Body of pancreas (tissue), 4 donors: ENCODE measurements at places on chromosomes 11 and 22. TPM values are rescaled to one million over a fixed set of nuclear protein-coding genes. Genes with fewer than 3 reads are reported as not detected.

GRCh38 chr11:93330446-93330984 is at the start of gene DEUP1:
Gene DEUP1, plus strand, starts transcription at chr11:93330742. Its CDS starts 1,518 bp downstream, at chr11:93332260.
- DNase-seq = peak; percentile 78
- peak within 1 kb of the TSS; percentile 20 for H3K4me3 ChIP-seq
- H3K36me3 ChIP-seq = no peaks in the 10 kb centered on the region
- H3K4me1 ChIP-seq = no peaks in the 10 kb centered on the region

- H3K4me3 ChIP-seq = no peak overlapping the region
- H3K4me1 ChIP-seq = no peaks in the 10 kb centered on the region
- no peak for DNase-seq
- H3K27me3 ChIP-seq = no peaks in the 10 kb centered on the region
Measured at GRCh38 chr11:9397746-9398680, 13.6 kb downstream of the IPO7 start.

GRCh38 chr11:118410055-118410745 is 8.8 kb downstream of the ATP5MG start:
- no peak for DNase-seq
- no peak overlapping the region for H3K27ac ChIP-seq
- no peak overlapping the region for H3K4me3 ChIP-seq

DNA sequence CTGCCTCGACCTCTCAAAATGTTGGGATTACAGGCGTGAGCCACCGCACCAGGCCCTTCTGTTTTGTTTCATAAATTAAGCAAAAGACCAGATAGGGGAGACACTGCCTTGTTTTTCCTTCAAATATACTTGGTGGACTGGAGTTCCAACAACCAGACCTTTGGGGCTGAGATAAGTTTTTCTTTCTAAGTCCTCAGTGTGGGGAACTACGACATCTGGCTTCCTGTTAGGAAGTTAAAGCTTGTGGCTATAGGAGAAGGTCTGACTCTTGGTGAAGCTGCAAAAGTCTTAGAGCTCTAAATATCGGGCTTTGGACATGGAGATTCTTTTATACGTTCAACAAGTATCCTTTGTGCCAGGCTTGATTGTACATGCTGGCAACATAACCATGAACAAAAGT is 64.1 kb upstream of the EED start:
- H3K27me3 ChIP-seq = no peaks in the 10 kb centered on the region
- no peak overlapping the region for H3K4me3 ChIP-seq
- no peak overlapping the region for H3K27ac ChIP-seq
- no peaks in the 10 kb centered on the region for H3K36me3 ChIP-seq

DNA sequence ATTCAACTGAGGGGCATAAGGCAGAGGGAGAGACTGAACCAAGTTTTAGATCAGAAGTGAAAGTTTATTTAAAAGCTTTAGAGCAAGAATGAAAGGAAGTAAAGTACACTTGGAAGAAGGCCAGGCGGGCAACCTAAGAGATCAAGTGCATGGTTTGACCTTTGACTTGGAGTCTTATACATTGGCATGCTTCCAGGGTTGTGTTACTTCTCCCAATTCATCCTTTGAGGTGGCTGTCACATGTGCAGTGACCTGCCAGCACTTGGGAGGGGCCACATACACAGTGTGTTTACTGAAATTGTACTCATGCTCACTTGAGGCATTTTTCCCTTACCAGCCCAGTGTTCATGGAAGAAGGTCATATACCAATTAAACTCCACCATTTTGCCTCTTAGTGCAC is 30.4 kb downstream of the CYP2R1 start:
- H3K27me3 ChIP-seq = no peaks in the 10 kb centered on the region
- no peaks in the 10 kb centered on the region for H3K36me3 ChIP-seq
- no peak overlapping the region for H3K4me3 ChIP-seq
- no peak for DNase-seq
- no peaks in the 10 kb centered on the region for H3K4me1 ChIP-seq

- no peak for DNase-seq
- no peak overlapping the region for H3K27ac ChIP-seq
- no peaks in the 10 kb centered on the region for H3K36me3 ChIP-seq
- H3K27me3 ChIP-seq = no peaks in the 10 kb centered on the region
- no peaks in the 10 kb centered on the region for H3K4me1 ChIP-seq
Measured at GRCh38 chr22:26777156-26777801, 119.9 kb downstream of the MIAT start.

GRCh38 chr11:68468217-68468828 is 7.8 kb downstream of the PPP6R3 start:
- H3K36me3 ChIP-seq = no peaks in the 10 kb centered on the region
- DNase-seq = no peak
- H3K4me3 ChIP-seq = no peak overlapping the region
- peaks cover 72% of the 10 kb centered on the region for H3K4me1 ChIP-seq
- no peaks in the 10 kb centered on the region for H3K27me3 ChIP-seq

- no peaks in the 10 kb centered on the region for H3K4me1 ChIP-seq
- H3K36me3 ChIP-seq = no peaks in the 10 kb centered on the region
- H3K4me3 ChIP-seq = no peak overlapping the region
- no peak overlapping the region for H3K27ac ChIP-seq
Measured at GRCh38 chr11:38323961-38324761, 1726.1 kb upstream of the RAG2 start.

GRCh38 chr11:110947096-110947495 is 234.9 kb upstream of the ARHGAP20 start:
- H3K27me3 ChIP-seq = no peaks in the 10 kb centered on the region
- no peak overlapping the region for H3K4me3 ChIP-seq
- H3K27ac ChIP-seq = no peak overlapping the region
- no peak for DNase-seq

- no peak overlapping the region for H3K4me3 ChIP-seq
- H3K36me3 ChIP-seq = no peaks in the 10 kb centered on the region
- peak overlapping the region; percentile 86 for H3K27ac ChIP-seq
- H3K27me3 ChIP-seq = no peaks in the 10 kb centered on the region
- DNase-seq = no peak
Measured at GRCh38 chr11:65559535-65559934, 1.4 kb upstream of the LTBP3 start.

- no peaks in the 10 kb centered on the region for H3K36me3 ChIP-seq
- H3K4me3 ChIP-seq = no peak overlapping the region
- H3K4me1 ChIP-seq = no peaks in the 10 kb centered on the region
- H3K27ac ChIP-seq = no peak overlapping the region
Measured at GRCh38 chr11:59267736-59268475, 55.2 kb upstream of the MPEG1 start.

GRCh38 chr22:42437488-42438292 is 5.5 kb upstream of the NFAM1 start:
- peak overlapping the region; percentile 46 for H3K27ac ChIP-seq
- H3K27me3 ChIP-seq = no peaks in the 10 kb centered on the region
- no peaks in the 10 kb centered on the region for H3K36me3 ChIP-seq
- H3K4me1 ChIP-seq = peaks cover 15% of the 10 kb centered on the region
- H3K4me3 ChIP-seq = no peak overlapping the region
- peak; percentile 77 for DNase-seq

DNA sequence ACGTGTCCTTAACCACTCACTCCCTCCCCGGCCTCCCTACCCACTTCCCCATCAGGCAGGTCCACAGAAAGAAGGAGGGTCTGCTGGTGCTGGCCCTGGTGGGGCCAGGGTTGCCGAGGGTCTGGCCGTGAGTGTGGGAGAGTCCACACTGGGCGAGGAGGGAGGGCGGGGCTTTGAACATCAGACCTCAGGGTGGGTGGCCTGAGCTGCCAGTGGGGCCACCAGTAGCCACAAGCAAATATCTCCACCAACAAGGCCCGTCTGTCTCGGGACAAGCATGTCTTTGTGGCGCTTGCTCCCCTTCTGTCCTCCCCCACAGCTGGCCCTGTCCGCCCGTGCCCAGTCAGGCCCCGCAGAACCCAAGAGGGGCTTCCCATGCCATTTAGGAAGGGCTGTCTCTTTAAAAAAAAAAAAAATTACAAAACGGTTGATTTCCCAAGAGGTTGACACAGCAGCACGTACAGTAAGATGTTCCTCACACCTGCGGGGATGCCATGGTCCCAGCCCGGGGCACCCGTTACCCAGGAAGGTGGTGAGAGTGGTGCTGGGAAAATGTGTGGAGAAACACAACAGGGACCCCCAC is 17.7 kb upstream of the TALDO1 start:
- peak; percentile 19 for DNase-seq
- H3K36me3 ChIP-seq = no peaks in the 10 kb centered on the region
- peaks cover 34% of the 10 kb centered on the region for H3K4me1 ChIP-seq
- H3K27ac ChIP-seq = no peak overlapping the region
- H3K4me3 ChIP-seq = no peak overlapping the region
- no peaks in the 10 kb centered on the region for H3K27me3 ChIP-seq

DNA sequence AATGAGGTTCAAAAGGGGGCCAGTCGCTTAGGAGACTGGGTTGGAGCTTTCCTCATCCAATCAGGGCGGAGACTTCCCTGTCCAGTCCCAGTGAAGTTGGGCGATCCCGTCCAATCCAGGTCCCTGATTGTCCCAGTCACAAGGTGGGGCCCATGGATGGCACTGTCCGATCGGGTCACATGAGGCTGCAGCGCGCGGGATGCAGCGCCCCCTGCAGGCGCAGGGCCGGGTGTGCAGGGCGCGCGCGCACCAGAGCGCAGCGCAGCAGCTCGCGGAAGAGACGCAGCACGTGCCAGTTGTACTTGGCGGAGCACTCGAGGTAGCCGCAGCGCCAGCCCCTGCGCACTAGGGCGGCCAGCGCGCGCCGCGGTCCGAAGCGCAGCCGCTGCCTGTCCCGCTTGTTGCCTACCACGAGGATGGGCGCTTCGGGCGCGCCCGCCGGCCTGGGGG is 2.3 kb downstream of the RASL10A start:
- no peaks in the 10 kb centered on the region for H3K36me3 ChIP-seq
- no peak for DNase-seq
- H3K27me3 ChIP-seq = no peaks in the 10 kb centered on the region
- H3K27ac ChIP-seq = no peak overlapping the region
- H3K4me1 ChIP-seq = peaks cover 67% of the 10 kb centered on the region

GRCh38 chr11:129376658-129377341 is 1.2 kb downstream of the BARX2 start:
- H3K4me1 ChIP-seq = peaks cover 30% of the 10 kb centered on the region
- H3K27me3 ChIP-seq = no peaks in the 10 kb centered on the region
- H3K27ac ChIP-seq = peak overlapping the region; percentile 81

GRCh38 chr11:833114-833791 is 501 bp downstream of the CD151 start:
- H3K27me3 ChIP-seq = no peaks in the 10 kb centered on the region
- H3K4me3 ChIP-seq = peak overlapping the region; percentile 37
- peak overlapping the region; percentile 99 for H3K27ac ChIP-seq
- H3K4me1 ChIP-seq = peaks cover 88% of the 10 kb centered on the region

DNA sequence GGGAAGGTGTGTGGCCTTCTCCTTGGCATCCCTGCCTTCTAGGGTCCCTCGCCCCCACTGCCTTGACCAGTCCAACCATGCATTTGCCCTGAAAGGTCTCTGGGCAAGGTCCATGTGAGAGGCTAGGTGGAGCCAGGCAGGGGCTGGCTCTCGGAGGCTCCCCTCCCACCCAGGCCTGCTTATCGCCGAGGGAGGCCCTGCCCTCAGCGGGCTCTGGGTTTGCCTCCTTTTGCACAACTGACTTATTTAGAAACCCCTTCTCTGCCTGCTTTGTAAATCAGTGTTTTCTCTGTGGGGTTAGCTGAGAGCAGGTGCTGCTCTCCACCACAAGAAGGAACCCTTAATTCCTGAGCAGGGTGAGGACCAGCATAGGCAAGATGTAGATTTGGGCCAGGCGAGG is 47.7 kb downstream of the CD82 start:
- H3K27ac ChIP-seq = no peak overlapping the region
- no peaks in the 10 kb centered on the region for H3K27me3 ChIP-seq
- H3K4me3 ChIP-seq = no peak overlapping the region
- H3K36me3 ChIP-seq = peaks cover 3% of the 10 kb centered on the region
- no peak for DNase-seq

- DNase-seq = no peak
- no peaks in the 10 kb centered on the region for H3K36me3 ChIP-seq
- no peak overlapping the region for H3K4me3 ChIP-seq
- no peaks in the 10 kb centered on the region for H3K4me1 ChIP-seq
Measured at GRCh38 chr11:126880872-126881271, 119.7 kb downstream of the KIRREL3 start.

DNA sequence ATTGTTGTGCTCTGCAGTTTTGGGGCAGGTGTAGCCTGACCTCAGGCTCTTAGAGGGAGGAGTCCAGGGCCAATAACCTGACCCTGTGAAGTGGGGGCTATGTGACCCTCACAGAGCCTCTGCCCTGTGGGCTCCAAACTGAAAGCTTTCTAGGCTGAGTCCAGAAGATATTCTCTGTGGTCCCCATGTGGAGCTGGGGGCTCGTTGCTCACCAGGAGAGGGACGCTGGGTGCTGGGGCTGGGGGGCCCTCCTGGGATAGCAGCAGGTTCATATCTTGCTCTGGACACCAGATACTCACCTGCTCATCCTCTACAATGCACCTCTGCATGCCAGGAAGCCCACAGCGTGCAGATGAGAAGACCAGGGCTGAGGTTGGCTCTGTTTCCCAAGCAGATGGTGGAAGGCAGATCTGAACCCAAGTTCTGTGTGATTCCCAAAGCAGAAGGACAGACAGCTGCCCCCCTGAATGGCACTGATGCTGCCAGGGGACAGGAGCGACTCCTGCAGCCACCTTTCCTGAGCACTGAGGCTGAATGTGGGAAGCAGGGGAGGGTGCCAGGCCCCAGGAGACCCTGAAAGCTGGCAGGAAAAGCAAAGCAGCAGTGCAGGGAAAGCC is 1022.0 kb downstream of the TBC1D22A start:
- no peaks in the 10 kb centered on the region for H3K4me1 ChIP-seq
- H3K36me3 ChIP-seq = no peaks in the 10 kb centered on the region
- peaks cover 4% of the 10 kb centered on the region for H3K27me3 ChIP-seq
- H3K4me3 ChIP-seq = no peak overlapping the region
- no peak overlapping the region for H3K27ac ChIP-seq
- no peak for DNase-seq

DNA sequence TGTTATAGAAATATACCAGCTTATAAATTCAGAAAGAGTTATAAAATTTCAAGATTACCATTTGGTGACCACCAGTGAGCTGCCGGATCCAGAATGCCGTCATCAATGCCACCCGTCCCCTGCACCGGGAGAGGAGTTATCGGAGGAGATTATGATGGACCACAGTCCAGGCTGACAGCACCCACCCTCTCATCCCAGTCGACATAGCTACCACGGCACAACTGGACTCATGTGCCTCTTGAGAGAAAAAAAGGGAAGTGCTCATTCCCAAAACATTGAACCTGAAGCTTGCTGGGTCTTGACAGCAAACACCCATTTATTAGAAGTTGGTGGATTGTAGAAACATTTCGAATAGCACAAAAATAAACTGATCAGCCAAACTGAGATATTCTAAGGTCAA is 1331.5 kb downstream of the TBC1D22A start:
- no peaks in the 10 kb centered on the region for H3K36me3 ChIP-seq
- no peaks in the 10 kb centered on the region for H3K27me3 ChIP-seq
- no peak overlapping the region for H3K27ac ChIP-seq
- H3K4me3 ChIP-seq = no peak overlapping the region

POTEH gene
- not detected for total RNA-seq

NXPE2 gene
- total RNA-seq = not detected
